Cardiac septum (tissue), 1 donor: ENCODE measurements at places on chromosomes 3 and 15. TPM values are rescaled to one million over a fixed set of nuclear protein-coding genes. Genes with fewer than 3 reads are reported as not detected.

DNA sequence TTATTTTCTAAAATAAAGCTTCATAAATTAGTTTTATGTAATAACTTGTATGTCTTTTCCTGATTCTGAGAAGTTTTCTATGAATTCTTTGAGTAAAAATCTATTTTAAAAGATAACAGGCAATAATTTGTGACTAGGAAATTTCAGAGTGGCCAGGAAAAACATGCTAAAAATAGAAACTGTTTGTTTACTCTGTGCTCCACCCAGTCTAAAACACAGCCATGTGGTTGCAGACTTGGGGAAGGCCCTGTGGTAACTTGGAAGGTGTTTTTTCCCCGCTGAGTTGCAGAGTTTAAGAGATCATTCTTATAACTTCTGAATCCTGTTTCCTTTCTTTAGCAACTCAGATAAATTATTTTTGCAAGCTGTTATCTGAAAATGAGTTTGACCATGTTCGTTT is 21.9 kb downstream of the PLCL2 start:
- no peak for DNase-seq

GPR171 gene
- total RNA-seq: 0.32 TPM

ZNF385D gene
- 12.5 TPM for total RNA-seq

- no peak for DNase-seq
Observed at GRCh38 chr3:71846185-71846584, 61.2 kb upstream of the PROK2 start.

GP9 gene
- total RNA-seq: 0.27 TPM

MAP6D1 gene
- 2.3 TPM for total RNA-seq

- no peak for DNase-seq
Observed at GRCh38 chr3:56787258-56787775, 14.4 kb downstream of the ARHGEF3 start.

- DNase-seq: no peak
Observed at GRCh38 chr15:85497172-85497569, 116.8 kb downstream of the AKAP13 start.

C2CD4B gene
- 1.7 TPM for total RNA-seq

GRM2 gene
- 0.30 TPM for total RNA-seq

GOLGA6L10 gene
- 0.86 TPM for total RNA-seq

- no peak for DNase-seq
Observed at GRCh38 chr15:82875411-82876003, 66.1 kb downstream of the WHAMM start.

DNA sequence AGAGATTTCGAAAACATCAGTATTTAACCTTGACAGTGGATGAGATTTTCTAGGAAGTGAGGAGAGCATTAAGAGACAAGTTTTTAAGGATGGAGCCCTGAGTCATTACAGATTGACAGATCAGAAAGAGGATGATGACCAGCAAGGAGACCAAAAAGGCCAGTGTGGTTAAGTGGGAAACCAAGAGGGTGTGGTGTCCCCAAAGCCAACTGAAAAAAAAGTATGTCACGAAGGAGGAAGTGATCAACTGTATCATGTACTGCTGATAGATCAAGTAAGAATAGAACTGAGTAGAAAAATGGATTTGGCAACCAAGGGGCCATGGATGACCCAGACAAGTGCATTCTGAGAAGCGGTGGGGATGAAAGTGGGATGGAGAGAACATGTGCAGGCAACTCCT is 491.8 kb downstream of the FHIT start:
- DNase-seq: no peak

PIGZ gene
- total RNA-seq: 5.9 TPM

GRCh38 chr15:90309020-90309419 is 43.1 kb upstream of the ZNF774 start:
- no peak for DNase-seq

DNA sequence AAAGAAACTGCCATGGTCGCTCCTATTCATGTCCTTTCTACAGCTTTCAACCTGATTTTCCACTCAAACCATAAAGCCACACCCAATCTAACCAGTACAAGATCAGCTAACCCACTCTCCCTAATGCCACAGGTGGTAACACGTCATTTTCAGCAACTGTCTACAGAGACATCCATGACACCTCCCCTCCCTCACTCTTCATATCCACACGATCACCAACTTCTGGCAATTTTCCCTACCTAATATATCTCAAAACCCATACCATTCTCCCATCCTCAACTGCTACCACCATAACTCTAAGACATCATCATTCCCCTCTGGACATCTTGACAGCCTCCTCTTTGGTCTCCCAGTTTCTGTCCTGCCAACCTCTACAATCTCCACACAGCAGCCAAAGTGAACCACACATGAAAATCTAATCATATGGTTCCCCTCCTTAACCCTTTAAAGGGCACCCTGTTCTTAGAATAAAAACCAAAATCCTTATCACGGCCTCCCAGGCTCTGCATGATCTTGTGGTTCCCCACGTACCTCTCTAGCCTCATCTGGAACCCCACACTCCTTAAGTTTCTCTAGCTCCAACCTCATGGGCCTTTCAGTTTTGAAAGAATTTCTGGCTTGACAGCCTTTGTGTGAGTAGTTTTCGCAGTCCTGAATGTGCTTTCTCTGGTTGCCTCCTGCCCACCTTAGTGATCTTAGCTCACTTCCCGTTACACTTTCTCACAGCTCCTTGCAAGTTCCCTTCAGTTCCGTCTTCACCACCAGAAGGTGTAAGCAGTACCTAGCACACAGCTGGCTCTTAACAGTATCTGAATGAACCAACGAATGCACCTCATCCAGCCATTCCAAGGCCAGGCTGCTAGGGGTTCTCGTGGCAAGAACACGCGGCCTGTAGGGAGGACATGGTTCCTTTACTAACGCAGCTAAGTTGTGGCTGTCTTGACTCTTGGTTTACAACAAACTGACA is 33.4 kb downstream of the SPINK8 start:
- no peak for DNase-seq

DNA sequence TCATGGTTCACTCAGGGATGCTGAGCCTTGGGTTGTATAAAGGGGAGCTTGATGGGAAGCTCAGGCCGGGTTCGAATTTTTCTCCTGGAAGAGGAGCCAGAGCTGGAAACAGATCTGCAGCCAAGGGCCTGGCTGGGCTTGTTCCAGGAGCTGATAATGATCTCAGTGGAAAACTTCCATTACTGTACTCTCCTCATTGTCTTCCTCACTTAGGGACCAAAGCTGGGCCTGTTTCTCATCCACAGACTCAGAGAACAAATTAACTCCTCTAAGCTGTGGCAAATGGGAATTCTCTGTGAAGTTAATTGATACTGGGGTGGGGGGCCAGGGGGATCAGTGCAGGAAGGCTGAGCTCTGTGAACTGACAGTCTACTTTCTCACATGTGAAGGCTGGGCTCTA is 92.0 kb downstream of the PRICKLE2 start:
- DNase-seq: no peak

GRCh38 chr3:21067031-21067813 is 683.8 kb downstream of the ZNF385D start:
- no peak for DNase-seq

DNA sequence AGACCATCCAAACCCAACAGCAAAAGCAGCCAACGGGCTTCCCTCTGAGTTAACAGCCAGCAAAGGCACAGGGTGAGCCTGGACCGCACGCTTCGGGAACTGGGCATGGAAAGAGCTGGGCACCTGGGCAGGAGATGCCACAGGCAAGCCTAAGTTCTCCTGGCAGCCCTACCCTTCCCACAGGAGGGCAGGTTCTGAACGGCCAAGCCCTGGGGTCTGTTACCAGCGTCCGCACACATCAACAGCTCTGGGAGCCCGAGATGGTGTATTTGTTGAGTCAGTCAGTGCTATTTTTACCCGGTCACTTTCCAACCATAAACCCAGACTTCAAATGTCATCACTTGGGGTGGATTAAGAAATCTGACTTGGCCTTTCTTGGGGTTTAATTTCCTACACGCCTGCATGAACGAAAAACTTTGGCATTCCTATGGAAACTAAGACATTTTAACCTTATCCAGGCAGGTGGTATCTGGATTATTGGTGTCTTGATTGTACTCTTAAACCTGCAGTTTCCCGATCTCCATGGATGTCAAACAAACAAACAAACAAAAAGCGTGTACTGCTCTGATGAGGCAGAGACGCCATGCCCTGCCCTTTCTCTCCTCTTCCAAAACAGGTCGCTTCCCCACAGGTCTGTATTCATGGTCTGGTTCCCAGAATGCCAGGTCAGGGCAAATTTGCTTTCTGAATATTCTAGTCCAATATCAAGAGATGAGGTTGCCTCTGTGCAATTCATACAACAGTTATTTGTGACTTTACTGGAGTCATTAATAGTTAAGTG is 99.7 kb downstream of the XXYLT1 start:
- DNase-seq: no peak

- DNase-seq: no peak
Observed at GRCh38 chr3:24548278-24548677, 53.6 kb upstream of the THRB start.

NR1I2 gene
- 0.08 TPM for total RNA-seq

ACTC1 gene
- total RNA-seq: 11,631 TPM

- no peak for DNase-seq
Observed at GRCh38 chr3:10390641-10391373, 69.9 kb upstream of the SEC13 start.

GRCh38 chr15:77107531-77108355 is 36.8 kb upstream of the TSPAN3 start:
- DNase-seq: no peak

KY gene
- total RNA-seq: 3.9 TPM

- DNase-seq: no peak
Observed at GRCh38 chr3:185397676-185398075, 34.7 kb downstream of the MAP3K13 start.

DNA sequence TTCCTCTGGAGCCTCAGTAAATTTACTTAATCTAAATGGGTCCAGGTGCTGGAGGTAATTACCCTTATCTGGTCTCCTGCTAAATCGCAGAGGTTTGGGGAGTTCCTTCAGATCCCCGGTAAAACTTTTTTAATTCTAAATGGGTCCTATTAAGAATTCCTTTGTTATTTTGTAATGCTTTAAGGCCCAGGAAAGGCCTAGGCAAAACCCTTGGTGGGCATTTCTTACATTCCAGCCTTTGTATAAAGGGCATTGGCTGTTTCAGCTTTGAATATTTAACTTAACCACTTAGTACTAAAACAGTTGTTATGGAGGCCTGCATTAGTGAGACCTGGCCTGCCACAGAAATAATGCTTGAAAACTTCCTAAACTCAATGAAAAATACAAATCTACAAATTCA is 14.9 kb upstream of the ZNF662 start:
- no peak for DNase-seq

DNA sequence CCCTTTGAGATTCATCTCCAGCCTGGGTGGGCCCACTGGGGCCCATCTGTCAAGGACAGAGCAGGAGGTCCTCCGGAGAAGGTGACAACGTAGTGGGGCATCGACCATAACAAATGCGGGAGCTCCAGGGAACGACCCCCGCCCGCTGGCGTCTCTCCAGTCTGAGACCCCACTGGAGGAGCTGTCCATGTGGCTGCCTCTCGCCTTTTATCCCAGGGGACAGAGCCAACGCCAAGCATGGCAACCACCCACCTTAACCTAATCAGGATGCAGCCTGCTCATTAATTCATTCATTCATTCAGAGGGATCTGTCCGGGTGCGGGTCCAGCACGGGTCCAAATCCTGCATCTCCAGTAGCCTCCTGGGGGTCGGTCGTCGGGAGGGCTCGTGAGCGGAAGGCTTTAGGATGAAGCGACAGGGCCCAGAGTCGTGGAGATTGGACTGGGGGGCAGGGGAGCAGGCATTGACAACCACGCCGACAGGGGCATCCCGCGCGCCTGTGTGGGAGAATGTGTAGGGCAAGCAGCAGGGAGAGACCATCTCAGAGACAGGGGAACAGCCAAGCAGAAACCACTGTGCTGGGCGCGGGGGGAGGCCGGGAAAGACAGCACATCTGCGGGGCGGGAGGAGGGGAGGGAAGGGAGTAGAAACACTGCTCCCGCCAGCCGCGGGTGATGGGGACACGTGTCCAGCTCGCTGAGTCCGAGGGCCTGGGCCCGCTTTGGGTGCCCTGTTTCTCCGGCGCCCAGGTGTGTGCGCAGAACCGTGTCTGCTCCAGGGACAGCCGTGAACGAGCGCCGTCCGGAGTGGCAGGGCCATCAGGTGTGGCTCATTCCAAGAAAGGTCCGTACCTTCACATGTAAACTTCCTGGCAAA is 1.9 kb downstream of the PIGZ start:
- no peak for DNase-seq

- no peak for DNase-seq
Observed at GRCh38 chr15:27336676-27337075, 365.7 kb downstream of the GABRG3 start.

- no peak for DNase-seq
Observed at GRCh38 chr3:149967086-149967685, 3.5 kb downstream of the PFN2 start.

COL6A5 gene
- not detected for total RNA-seq

GRCh38 chr3:13420045-13420830 is at the start of gene NUP210:
NUP210 (minus strand) TSS chr3:13420322; CDS start chr3:13420226, 96 bp downstream.
- DNase-seq: no peak

DNA sequence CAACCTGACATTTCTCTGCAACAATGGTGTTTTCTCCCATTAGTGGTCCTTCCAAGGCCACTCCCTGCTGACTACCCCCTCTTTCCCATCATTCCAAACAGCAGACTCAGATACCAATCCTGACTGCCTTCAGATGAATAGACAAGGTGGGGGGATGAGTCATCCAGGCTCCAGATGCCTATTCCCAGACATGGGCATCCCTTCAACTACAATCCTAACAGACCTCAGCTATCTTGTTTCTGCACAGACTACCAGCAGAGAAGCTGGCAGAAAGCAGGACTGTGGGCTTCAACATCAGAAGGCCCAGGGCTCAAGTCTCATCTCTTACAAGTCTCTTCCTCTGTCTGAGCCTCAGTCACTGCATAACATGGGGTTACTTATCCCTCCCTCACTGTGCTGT is 2.2 kb downstream of the RBP1 start:
- DNase-seq: no peak
